ENCODE measurements at places on chromosomes 12 and 14. TPM values are rescaled to one million over a fixed set of nuclear protein-coding genes. Genes with fewer than 3 reads are reported as not detected.

GRCh38 chr12:131102991-131103668 lies 149.4 kb downstream of the ADGRD1 start:
- DNase-seq, result no peak

GRCh38 chr14:100826391-100827100 lies 628 bp downstream of the MEG3 start:
- no peak for DNase-seq

- no peak for DNase-seq
These were observed 189.2 kb upstream of the MGAT4C start for GRCh38 chr12:86445356-86445755.

DNA sequence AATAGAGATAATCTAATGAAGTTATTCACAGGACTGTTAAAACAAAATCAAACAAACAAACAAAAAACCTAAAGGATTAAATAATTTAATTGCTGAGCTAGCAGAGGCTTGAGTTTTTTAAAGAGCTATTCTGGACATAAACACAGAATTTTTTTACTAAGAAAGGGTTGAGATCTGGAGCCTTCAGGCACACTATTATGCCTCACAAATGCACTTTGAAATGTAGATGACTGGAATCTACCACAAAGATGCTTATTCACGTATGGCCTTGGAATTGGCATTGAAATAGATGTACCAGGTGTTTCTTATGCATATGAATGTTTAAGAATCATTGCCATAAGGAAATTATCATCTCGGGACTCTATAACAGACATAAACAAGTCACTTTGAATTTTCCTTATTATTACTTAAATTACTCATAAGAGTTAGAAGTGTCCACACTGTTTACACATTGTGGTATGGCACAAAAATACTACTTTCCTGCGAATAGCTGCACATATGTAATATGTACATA lies 21.6 kb downstream of the PUS7L start:
- no peak for DNase-seq

The SLC6A15 gene
- polyA plus RNA-seq, result 13.1 TPM
